NCI-H2107 (cell line): ENCODE measurements at places on chromosomes 12 and 14.

DNA sequence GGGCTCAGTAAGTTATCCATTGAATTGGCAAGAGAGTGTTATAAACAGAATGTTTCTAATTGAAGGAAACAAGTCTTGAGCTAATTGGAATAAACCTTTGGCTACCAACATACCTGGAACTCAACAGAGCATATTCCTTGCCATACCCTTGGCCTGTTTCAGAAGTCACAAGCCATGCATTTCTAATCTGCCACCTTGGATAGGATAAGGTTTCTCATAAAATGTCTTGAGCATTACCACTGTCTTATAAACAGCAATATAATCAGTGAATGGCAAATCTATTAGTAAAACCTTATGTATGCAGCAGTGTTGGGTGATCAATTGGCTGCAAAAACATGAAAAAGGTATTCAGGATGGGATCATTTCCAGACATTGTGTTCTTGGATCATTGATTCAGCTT is 765.2 kb upstream of the SEL1L start:
- DNase-seq, result no peak

DNA sequence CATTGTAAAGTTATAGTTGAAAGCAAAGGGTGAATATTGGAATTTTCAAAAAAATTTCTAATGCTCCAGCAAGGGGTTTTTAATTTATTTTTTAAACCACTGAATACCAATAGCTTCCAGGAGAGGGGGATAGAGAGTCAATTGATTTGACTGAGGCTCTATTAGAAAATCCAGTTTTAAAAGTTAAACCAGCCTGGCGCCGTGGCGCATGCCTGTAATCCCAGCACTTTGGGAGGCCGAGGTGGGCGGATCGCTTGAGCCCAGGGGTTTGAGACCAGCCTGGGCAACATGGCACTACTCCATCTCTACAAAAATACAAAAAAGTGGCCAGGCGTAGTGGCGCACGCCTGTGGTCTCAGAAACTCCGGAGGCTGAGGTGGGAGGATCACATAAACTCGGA is 150.1 kb downstream of the SLC38A4 start:
- no peak for DNase-seq

- DNase-seq, result peak; percentile 40
These were observed 364.8 kb downstream of the SNAPC1 start for GRCh38 chr14:62126879-62127478.

- no peak for DNase-seq
These were observed 2.7 kb upstream of the SCARB1 start for GRCh38 chr12:124866195-124866882.

DNA sequence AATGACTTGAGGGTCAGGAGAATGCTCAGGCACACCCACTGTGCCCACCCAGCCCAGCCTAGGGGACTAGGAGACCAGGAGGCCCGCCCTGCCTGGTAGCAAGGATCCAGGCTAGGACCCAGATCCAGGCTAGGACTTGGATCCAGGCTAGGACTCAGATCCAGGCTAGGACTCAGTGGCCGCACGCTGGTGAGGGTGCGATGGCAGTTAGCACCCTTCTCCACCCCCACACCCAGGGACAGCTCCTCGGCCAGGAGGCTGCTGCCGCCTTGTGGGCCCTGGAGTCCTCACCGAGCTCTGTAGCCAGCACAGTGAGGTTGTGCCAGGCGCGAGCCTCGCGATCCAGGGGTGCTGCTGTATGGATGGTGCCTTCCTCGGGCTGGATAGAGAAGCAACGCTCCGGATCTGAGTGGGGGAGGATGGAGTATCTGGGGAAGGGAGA is 5.1 kb downstream of the CDH24 start:
- no peak for DNase-seq

GRCh38 chr12:7934091-7934888 is 1.7 kb downstream of the SLC2A3 start:
- no peak for DNase-seq

DNA sequence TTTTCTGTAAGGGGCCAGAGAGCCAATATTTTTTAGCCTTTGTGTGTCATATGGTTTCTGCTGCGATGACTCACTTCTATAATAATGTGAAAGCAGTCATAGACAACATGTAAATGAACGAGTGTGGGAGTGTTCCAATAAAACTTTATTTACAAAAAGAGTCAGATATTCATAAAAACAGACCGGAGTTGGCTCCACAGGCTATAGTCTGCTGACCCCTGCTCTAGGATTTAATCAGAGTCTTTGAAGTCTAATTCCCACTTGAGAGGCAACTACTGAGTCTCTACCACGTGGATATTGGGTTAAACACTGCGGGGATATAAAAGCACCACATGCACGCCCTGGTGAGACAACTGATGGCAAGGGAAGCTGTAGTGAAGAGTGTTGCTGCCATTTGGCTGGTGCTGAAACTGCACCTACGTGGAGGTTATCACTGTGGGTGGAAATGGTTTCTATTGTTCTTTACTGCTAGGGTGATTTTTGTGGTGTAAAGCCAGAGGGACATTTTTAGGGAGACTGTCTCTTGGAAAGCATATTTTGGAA is 3.6 kb upstream of the NINJ2 start:
- DNase-seq, result no peak

DNA sequence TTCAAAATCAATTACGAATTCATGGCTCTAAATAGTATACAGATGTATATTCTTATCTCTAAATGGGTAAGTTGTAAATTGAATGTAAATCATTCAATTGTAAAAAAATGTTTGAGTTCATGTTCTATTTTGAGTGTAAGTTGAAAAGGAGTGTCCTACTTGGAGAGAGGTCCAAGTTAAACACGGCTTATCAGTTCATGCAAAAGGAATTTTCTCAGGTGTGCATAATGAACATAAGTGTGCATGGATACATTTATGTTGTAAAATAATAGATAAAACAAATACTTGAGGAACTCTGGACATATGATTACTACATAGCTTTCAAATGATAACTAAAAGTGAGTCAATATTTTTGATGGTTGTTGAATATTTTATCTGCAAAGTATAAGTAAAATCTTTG is 79.5 kb downstream of the PPFIA2 start:
- DNase-seq, result no peak

- no peak for DNase-seq
These were observed 65.5 kb upstream of the BEGAIN start for GRCh38 chr14:100652744-100653143.

DNA sequence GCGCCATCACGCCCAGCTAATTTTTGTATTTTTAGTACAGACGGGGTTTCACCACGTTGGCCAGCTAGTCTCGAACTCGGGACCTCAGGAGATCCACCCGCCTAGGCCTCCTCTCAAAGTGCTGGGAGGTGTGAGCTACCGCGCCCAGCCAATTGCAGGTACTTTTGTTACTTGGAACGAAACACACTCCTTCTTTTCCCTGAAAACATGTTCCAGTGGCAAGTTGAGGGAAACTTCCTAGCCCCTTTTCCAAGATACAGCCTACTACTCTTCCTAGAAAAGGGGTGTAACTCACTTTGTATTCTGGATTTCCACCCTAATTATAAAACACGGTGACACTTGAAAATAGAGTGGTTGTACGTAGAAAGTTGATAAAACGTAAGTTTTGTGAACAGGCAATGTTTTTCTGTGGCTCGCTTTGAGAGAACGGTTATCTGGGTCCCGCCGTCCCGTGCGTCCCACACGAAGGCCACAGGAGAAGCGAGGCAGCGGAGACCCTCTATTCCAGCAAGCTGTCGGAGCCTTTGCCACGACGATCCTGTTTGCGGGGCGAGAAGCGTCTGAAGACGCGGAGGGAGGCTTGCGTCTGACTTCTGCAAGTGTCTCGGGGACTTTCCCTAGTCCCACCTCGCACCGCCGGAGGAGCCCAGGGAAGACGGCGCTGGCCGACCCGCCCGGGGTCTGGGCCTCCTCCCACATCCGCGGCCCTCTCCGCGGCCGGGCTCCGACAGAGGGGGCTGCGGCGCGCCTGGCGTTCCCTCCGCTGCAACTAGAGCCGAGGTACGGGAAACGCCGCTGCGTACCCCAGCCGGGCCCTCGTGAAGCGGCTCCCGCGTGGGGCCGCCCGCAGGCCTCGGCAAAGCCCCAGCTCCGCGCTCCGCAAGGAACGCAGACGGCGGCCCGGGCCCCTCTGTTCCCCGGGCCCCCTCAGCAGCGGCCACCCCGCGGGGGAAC is 745 bp downstream of the CDCA4 start:
- no peak for DNase-seq

GRCh38 chr12:54603173-54603814 is 14.8 kb upstream of the PPP1R1A start:
- DNase-seq, result no peak

- DNase-seq, result no peak
These were observed 770.0 kb downstream of the MED13L start for GRCh38 chr12:115507560-115507889.

DNA sequence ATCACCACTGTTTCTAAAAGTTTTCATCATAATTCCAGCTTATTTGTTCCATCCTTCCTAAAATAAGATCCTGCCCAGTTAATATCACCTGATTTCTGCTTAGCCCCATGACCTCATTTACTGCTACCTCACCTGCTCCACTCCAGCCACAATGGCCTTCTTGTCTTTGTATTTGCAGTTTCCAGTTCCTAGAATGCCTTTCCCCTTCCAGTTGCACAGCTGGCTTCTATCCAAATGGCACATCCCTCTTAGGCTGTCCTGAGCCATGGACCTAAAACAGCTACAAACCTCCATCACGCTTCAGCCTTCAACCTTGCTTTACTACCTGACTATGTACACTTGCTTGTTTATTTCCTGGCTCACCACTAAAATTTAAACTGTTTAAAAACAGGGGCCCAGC is 6.5 kb upstream of the LGMN start:
- DNase-seq, result no peak

GRCh38 chr14:57066887-57067513 is 201.7 kb downstream of the EXOC5 start:
- no peak for DNase-seq

- DNase-seq, result peak; percentile 5
These were observed 427 bp upstream of the TMEM120B start for GRCh38 chr12:121712190-121712460.

DNA sequence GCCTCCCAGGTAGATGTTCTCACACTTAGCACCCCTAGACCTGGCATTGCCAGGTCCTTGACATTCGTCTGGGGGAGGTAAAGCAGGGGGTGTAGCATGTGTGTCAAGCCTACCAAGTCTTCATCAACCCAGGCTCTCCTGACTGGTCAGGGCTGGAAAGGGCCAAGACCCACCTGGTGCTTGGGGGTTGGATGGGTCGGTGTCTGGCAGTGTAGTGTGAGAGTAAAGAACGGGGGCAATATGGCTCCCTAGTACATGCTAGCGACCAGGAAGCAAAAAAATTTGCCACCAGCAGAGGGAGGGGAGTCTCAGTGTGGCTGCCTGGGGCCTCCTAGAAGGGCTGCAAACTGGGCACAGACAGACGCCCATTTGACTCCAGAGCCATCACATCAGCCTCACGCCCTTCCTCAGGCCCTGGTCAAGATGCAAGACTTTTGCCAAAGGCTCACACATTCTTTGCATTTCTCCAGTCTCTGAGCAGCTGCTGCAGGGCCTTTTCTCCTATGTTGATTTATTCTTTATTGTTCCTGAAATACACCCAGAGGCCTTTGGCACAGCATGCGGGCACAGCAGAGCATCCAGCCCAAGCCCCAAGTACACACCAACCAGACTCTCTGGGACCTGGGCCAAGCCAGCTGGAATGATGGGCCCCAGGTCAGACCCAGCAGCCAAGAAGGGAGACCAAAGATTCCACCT is 38.3 kb upstream of the PNMA1 start:
- no peak for DNase-seq
